ENCODE measurements at places on chromosomes 1 and 21.

- DNase-seq, result no peak
These were observed 250.1 kb downstream of the KCNH1 start for GRCh38 chr1:210883821-210884220.

GRCh38 chr21:17451364-17451891 lies 61.4 kb upstream of the CXADR start:
- no peak for DNase-seq

DNA sequence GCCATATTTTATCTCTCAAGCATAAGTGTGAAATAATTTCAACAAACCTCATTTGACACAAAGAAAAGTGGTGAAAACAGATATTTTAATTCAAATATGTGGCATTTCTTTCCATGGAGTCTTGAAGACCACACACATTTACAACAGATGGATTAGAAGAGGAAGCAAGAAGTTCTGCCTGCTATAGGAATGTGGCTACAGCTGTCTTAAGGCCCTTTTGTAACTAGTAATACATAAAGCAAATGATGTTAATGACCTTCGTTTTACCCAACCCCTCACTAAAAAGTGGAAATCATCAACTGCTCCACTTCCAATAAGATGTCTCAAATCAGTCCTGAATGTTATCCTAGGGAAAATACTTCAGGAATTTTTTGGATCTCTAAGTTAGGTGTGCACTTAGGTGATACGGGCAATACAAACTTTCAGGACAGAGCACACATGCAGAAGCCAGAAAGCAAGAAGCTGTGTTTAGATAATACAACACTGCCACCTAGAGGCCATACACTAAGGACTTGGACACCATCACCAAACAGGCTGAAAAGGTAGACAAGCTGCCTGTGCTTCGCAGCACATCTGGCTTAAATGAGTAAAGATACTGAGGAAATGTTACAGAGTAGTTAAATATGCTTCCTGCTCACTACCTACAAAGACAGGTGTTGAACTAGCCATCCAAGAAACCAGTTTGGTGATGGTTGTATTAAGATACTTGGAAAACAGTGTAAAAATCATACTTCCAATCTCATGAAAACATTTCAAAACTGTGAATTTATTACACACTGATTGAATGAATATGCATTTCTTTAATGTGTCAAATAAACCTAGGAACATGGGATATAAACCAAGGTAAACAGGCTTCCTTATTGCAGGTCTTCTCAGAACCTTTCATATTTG lies 24.4 kb downstream of the RRAGC start:
- DNase-seq, result no peak

- no peak for DNase-seq
These were observed 207.2 kb downstream of the ZC3H11B start for GRCh38 chr1:219405531-219406331.

GRCh38 chr1:15959424-15959823 lies 16.5 kb downstream of the ZBTB17 start:
- no peak for DNase-seq

DNA sequence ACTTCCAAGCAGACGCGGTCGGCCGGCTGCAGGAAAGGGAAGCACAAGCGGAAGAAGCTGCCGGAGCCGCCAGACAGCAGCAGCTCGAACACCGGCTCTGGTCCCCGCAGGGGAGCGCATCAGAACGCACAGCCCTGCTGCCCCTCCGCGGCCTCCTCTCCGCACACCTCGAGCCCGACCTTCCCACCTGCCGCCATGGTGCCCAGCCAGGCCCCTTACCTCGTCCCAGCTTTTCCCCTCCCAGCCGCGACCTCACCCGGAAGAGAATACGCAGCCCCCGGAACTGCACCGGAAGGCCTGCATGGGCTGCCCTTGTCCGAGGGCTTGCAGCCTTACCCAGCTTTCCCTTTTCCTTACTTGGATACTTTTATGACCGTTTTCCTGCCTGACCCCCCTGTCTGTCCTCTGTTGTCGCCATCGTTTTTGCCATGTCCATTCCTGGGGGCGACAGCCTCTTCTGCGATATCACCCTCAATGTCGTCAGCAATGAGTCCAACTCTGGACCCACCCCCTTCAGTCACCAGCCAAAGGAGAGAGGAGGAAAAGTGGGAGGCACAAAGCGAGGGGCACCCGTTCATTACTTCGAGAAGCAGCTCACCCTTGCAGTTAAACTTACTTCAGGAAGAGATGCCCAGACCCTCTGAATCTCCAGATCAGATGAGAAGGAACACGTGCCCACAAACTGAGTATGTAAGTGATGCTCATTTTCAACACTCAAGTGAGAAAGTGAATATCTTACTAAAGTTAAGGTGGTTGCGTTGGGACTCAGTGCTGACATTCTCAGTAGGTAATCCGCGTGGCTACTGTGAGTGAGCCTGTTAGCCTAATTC lies 25.5 kb downstream of the UTS2 start:
- no peak for DNase-seq

DNA sequence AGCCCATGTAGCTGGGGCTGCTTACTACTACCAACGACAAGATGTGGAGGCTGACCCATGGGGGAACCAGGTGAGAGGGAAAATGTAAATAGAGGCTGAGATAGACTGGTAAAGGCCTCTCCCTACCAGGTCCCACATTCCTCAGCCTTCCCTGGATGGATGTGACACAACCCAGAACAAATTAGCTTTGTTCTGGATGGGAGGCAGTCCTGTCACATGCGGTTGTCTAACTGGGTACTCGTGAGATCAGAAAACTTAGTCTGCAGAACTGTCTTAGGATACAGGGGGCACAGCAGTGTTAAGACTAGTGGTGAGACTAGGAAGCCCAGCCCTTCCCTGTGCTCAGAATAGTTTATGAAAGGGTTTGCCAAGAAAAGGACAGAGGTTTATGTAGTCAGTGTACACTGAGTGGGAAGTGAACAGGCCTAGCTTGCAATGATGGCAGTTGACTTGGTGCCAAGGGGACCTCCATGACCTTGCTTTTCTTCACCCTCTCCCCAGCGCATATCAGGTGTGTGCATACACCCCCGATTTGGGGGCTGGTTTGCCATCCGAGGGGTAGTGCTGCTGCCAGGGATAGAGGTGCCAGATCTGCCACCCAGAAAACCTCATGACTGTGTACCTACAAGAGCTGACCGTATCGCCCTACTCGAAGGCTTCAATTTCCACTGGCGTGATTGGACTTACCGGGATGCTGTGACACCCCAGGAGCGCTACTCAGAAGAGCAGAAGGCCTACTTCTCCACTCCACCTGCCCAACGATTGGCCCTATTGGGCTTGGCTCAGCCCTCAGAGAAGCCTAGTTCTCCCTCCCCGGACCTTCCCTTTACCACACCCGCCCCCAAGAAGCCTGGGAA lies 8.4 kb downstream of the MMACHC start:
- no peak for DNase-seq

DNA sequence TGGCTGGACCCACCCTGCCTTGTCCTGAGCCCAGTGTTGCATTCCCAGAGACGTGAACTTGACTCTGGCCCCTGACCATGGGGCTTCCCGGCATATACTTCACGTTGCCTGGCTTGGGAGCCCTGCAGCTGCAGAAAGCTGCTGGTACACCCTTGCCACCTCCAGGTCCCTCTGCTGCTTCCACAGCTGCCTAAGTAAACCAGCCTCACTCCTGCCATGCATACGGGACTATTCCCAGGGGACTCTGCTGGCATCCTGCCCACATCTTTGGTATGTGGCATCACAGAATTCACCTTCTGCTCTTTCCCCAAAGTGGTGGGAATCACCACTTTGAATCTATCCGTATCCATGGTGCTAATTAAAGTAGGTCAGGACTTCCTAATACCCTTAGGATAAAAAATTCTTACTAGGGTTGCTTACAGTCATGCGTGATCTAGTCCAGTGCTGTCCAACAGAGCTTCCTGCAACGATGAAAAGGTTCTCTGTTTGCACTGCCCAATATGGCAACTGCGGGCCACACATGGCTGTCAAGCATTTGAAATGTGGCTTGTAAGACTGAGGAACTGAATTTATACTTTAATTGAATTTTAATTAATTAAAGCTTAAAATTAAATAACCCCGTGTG lies 203.0 kb downstream of the GRIK3 start:
- DNase-seq, result no peak

DNA sequence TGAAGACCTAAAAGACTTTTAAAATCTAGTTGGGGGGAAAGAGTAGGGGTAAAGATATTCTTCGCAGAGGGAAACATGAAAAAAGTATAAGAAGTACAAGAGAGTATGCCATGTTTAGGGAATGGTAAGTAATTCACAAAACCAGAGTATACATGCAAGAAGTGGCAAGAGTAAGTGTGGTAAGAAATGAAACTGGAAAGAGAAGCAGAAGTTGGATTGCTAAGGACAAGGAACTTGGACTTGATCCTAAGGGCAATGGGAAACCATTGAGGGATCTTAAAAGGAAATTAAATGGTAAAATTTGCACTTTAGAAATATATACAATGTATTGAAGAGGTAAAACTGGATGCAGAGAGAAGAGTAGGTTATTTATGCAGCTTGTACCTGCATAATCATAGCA lies 9.2 kb upstream of the ZNF644 start:
- DNase-seq, result no peak

- no peak for DNase-seq
These were observed 59.2 kb downstream of the KRTAP19-8 start for GRCh38 chr21:30979054-30979453.

- no peak for DNase-seq
These were observed 91.1 kb downstream of the DMRTB1 start for GRCh38 chr1:53550201-53550741.

DNA sequence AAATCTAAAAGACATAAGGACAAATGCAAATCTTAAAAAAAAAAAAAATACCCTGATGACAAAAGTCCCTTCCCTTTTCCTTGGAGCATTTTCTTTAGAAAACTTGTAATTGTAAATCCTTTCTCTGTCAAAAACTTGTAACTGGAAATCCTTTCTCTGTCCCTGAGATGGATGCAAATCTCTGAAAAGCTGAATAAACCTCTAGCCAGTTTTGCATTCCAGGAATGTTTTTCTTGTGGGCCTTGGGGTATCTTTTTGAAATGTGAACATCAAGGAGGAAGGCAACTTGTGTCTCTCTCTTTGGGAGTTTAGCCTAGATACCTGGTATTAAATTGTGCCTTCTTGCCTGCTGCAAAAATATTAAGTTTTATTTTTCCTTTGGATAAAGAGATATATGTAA lies 305.3 kb downstream of the KCNT2 start:
- no peak for DNase-seq

- DNase-seq, result no peak
These were observed 5.0 kb upstream of the BCAR3 start for GRCh38 chr1:93686504-93687250.

DNA sequence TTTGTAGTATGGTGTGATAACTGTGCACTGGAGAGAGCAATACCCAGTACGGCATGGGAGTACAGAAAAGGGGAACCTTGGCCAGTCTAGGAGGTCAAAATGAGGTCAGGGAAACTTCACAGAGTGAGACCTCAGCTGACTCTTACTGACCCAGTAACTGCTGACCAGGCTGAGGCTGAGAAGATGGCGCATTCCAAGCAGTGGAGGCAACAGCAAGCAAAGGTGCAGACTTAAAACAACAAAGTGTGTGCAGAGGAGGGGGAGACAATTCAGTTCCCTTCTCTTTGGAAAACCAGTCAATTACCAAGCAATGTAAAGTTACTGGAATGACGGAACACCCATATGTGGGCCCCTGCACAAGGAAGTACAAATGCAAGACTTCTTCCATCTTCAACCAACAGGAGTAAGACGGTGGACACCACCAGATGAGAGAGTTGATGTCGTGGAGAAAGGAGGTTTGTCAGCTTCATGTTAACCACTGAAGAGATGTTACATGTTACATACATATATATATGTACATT lies 54.6 kb upstream of the PRDX6 start:
- no peak for DNase-seq

DNA sequence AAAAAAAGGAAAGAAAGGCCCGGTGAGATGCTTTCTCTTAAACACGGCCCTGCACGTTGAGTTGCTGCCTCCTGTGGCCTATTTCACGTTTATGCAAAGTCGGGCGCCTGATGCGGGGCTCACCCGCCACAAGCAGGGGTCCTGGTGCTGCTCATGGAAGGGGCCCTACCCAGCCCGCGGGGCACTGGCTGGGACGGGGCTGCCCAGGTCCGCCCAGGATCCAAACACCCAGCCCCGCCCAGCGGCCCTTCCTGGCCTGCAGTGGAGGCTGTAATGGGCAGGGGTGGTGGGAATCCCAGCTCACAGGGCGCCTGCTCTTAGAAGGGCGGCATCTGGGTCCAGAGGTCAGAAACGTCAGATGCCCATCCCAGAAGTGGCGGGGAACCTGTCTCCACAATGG lies 1.6 kb downstream of the COL6A2 start:
- no peak for DNase-seq

- no peak for DNase-seq
These were observed 8.8 kb upstream of the LMX1A start for GRCh38 chr1:165365341-165365740.

- DNase-seq, result no peak
These were observed 149.9 kb downstream of the ZP4 start for GRCh38 chr1:237740846-237741245.

Measured in cortex of kidney (tissue), 1 donor.